Cortex of kidney (tissue), 1 donor: ENCODE measurements at places on chromosomes 3 and 15.

DNA sequence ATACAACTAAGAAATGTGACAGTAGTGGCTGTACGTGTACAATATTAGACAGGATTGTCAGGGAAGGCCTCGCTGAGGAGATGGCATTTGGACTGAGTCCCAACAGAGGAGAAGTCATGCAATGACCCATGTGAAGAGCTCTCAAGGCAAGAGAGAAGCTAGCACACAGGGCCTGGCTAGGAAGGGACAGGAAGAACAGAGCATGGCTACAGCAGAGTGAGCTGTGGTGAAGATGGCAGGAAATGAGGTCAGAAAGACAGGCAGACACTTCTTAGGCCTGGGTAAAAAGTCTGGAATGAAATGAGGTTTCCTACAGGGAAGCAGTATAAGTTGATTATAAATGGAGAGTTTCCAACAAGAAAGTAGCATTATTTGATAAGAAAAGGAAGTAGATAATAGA lies 33.2 kb upstream of the LEKR1 start:
- no peak for DNase-seq

- no peak for DNase-seq
These were observed 59.7 kb downstream of the RGMA start for GRCh38 chr15:93029214-93029835.

DNA sequence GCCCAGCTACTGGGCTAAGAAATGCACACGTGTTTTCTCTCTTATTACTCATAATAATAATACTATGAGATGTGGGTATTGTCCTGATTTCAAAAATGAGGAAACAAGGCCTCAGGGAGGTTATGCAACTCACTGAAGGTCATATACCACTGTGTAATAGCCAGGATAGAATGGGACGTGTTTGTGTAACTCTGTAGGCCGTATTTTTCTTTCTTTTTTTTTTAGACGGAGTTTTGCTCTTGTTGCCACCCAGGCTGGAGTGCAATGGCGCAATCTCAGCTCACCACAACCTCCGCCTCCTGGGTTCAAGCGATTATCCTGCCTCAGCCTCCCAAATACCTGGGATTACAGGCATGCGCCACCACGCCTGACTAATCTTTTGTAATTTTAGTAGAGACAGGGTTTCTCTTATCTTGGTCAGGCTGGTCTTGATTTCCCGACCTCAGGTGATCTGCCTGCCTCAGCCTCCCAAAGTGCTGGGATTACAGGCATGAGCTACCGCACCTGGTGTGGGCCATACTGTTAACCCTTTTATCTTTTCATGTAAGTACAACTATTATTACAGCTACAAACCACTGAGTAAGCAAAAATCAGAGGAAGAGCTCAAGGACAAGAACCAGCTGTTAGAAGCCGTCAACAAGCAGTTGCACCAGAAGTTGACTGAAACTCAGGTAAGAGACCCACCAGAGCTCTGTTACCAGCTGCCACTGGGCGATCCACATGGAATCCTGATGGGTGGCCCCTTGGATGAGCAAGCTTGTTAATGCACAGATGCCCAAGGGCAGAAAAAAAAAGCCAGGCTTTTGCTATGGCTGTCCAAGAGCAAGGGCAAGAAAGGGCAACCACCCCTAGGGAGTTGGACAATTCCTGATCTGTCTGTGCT lies 6.7 kb downstream of the KNSTRN start:
- no peak for DNase-seq

- DNase-seq = no peak
These were observed 58.4 kb downstream of the ARRDC4 start for GRCh38 chr15:98018761-98019351.

DNA sequence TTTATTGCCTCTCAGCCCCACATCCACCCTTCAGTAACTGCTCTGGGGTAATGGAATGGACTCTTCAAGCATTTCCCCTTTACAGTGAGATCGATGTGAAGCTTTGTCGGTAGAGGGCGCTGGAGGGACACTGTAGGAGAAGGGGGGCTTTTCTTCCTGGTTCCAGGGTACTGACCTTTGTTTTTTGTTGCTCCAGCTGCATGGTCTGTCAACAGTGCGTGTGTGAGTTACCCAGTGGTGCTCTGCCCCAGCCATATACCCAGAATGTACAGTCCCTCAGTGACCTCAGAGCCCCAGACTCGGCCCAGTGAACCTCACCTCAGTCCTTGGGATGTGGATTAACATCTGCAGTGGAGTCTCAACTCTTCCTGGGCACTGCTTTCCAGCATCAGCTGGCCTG lies 180.3 kb upstream of the TSC22D2 start:
- no peak for DNase-seq

GRCh38 chr15:98039596-98039995 lies 79.1 kb downstream of the ARRDC4 start:
- DNase-seq = no peak

DNA sequence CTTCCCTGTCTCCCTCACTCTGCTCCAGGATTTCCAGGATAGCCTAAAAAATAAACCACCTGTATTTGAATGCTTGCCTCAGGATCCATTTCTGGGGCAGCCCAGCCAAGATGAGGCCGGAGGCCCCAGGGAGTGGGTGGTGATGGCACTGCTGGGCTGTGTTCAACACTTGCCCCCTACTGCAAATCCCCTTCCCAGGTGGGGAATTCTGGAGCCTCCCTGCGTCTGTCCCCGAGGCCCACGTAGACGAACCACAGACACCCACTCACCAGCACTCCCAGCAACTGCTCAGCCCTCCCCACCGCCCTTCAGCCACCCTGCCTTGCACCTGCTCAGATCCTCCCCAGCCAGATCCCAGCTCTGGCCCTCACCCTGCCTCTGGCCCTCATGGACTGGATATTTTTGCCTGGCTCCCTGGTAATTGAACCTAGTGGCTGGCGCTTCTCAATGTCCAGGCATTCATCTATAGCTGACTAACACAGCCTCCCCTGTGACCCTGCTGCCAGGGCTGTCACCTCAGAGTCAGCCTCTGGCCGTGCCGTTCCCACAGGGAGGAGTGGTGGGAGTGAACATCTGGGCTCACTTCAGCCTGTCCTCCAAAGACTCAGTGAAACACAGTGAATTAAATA lies 17.1 kb upstream of the EPB42 start:
- DNase-seq = no peak

DNA sequence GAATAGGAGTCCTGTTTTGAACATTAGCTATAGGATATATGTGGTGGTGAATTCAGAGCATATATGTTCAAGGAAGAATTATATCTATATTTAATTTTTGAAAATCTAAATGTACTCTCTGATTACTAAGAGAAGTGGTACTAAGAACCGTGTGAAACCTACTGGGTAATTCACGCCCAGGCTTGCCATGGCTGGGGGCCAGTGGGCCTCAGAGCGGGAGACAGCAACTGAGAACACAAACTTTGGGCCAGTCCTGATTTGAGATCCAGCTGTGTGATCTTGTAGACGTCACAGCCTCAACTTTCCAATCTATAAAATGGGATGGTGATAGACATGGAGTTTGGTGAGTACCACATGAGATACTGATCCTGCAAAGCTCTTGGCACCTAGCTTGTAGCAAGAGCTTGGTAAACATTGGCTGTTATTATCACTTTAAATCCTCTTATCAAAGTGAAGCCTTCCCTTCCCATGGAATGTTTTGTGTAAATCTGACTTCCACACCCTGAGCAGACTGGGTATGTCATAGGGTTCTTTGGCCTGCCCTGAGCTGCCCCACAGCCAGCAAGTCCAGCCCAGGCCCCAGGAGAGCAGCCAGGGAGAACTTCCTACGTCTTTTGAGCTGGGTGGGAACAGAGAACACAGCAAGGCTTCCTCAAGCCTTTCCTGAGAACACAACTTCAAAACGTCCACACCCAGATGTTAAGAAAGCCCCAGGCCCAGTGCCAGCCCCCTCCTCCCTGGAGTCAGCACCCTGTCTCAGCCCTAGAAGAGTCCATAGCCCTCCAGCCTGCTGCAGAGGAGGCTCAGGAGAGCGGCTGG lies 8.2 kb upstream of the PAQR5 start:
- no peak for DNase-seq

- DNase-seq = no peak
These were observed 7.2 kb downstream of the RPL22L1 start for GRCh38 chr3:170862618-170863374.

- no peak for DNase-seq
These were observed 591.5 kb upstream of the CFAP20DC start for GRCh38 chr3:59641169-59641899.

- no peak for DNase-seq
These were observed 149.9 kb downstream of the LMLN start for GRCh38 chr3:198109883-198110282.

- no peak for DNase-seq
These were observed 1074.8 kb upstream of the ALCAM start for GRCh38 chr3:104291878-104292277.

DNA sequence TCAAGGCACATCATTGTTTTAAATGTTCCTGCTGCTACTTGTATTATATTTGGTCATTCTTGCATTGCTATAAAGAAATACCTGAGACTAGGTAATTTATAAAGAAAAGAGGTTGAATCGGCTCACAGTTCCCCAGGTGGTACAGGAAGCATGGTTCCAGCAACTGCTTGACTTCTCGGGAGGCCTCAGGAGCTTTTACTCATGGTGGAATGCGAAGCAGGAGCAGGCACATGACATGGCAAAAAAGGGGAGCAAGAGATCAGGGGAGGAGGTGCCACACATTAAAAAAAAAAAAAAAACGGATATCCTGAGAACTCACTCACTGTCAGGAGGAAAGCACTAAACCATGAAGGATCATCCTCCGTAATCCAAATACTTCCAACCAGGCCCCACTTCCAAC lies 286.9 kb upstream of the PLSCR5 start:
- no peak for DNase-seq

DNA sequence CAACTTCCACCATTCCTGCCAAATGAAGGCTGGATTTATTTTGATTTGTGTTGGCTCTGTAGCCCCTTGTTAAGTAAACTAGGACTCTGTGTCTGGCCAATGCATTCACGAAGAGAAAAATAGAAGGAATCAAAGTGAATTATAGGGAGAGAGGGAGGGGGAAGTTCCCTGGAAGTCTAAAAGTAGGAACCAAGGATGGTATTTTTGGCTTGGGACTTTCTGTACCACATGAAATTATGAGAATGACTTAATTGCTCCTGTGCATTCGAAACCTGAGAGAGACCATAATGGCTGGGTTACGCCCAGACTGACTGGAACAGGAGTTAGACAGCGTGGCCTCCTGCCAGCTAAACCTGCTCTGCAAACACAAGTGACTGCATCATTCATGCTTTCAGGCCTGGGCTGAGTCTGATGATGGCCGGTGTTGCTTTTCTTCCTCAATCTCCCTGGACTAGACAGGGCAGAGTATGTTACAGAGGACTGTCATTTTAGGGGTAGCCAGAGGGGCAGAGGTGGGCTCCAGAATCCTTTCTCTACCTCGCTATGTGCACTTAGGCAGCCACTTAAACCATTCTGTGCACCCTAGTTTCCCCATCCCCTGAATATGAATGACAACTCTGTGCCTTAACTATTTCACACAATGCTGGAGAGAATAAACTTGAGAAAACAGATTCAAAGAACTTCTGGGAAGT lies 58.9 kb downstream of the MYO1E start:
- no peak for DNase-seq

DNA sequence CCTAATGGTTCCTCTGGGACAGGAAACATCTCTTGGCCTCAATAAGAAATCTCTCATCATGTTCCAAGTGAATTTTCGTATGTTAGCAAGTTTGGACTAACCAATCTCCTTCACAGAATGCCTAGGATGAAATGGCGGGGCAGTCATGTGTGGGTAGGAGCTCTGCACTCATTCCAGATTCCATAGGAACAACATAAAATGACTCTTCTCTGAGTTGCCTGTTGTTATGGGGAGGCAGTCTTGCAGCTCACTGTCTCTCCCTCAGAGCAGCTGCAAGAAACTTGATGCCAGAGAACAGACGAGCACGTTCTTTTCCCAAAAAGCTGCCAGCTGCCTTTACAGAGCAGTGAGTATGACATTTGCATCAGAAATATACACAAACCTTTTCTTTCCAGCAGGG lies 34.1 kb downstream of the SPATA12 start:
- no peak for DNase-seq

DNA sequence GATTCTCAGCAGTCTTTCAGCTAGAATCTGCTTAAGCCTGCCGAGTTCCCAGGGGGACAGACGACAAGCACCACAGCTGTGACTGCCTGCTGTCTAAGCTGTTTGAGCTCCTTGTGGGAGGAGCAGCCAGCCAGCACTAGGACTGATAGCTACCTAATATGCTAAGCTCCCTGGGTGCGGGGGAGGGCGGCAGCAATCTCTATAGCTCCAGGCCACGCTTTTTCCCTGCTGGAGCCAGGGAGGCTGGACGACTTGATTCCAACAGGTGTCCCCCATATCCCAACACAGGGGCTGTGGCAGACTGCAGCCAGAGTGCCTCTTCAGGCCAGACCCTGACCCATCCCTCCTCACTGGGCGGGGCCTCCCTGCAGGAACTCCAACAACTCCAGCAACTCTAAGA lies 134.1 kb upstream of the ARPP21 start:
- DNase-seq = no peak

DNA sequence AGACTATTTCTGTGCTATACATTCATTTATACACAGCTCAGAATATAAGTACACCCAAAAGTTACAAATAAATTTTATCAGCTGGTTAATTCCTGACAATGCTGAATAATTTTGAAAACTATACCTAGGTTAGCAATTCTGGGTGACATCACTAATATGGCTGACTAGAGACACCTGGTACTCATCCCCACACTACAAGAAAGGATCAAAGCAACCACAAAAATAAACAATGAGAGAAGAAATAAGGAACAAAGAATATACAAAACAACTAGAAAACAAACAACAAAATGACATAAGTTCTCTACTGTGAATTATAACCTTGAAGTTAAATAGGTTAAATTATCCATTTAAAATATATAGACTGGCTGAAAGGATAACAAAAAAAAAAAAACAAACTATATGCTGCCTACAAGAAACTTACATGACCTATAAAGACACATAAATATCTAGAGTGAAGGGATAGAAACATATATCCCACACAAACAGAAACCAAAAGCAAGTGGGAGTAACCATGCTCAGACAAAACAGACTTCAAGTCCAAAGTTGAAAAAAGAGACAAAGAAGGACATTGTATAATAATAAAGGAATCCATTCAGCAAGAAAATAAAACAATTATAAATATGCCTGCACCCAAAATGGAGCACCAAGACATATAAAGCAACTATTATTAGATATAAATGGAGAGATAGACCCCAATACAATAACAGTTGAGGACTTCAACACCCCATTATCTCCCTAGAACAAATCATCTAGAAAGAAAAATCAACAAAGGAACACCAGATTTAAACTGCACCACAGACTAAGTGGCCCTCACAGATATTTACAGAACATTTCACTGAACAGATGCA lies 57.8 kb downstream of the IMPG2 start:
- no peak for DNase-seq

- no peak for DNase-seq
These were observed 22.4 kb downstream of the PTH1R start for GRCh38 chr3:46900007-46900292.

DNA sequence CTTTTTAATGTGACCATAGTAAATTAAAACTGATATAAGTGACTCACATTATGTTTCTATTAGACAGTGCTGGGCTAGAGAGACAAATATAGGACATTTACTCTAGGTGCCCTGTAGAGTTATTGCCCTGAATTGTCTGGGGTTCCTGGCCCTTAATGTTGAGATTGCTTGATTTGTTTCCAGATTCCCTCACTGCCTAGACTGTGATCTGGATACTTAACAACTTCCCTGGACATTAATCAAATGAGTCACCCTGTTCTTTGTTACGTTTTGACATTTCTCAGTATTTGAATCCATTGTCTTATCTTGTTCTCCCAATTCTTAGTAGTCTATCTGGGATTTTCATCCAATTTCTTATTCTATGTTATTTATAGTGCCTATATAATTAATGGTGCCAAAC lies 65.8 kb downstream of the DTWD1 start:
- DNase-seq = no peak
